CD14-positive monocyte (primary cell): ENCODE measurements at places on chromosomes 5 and 9.

DNA sequence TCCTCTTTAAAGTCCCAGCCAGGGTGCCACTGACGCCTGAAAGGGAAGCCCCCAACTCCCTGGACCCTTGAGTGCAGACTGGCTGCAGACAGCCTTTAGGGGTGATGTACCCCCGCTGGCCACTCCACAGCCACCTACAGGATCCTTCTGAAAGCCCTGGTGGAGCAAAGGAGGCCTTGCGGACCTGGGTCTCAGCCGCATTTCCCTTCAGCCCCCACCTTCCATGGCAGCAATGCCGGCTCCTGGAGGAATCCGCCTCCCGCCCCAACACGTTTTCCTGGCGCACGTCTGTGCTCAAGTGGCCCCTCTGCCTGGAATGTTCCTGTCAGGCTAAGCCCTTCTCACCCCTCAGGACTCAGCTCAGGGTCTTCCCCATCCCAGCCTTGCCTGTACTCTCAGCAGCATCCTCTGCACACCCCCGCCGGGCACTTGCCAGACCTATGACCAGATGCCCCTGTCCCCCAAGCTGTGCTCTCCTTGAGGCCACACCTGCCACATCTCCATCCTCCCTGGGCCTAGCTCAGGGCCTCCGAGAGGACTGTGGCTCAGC is 134.1 kb upstream of the RAPGEF1 start:
- H3K27ac ChIP-seq: no peak overlapping the region
- H3K4me1 ChIP-seq: no peaks in the 10 kb centered on the region
- no peak for DNase-seq
- H3K36me3 ChIP-seq: no peaks in the 10 kb centered on the region
- H3K27me3 ChIP-seq: no peaks in the 10 kb centered on the region

DNA sequence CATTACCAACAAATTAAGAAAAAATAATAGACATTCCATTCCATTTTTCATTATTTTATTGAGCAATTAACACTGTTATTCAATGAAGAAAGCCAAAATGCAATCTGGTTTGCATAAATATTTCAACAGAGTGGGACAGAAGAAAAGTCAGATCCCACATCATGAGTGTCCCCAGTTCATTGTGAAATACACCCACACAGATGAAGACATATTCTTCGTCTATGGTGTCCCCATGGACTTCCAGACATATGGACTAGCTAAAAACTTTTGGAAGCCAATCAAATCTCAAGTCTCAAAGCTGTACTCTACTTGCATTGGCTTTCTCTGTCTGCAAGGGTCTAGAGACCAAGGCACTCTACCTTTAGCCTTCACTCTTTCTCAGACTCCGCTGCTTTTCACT is 194.3 kb downstream of the SEMA5A start:
- no peaks in the 10 kb centered on the region for H3K36me3 ChIP-seq
- no peaks in the 10 kb centered on the region for H3K4me1 ChIP-seq
- no peaks in the 10 kb centered on the region for H3K27me3 ChIP-seq
- DNase-seq: no peak

DNA sequence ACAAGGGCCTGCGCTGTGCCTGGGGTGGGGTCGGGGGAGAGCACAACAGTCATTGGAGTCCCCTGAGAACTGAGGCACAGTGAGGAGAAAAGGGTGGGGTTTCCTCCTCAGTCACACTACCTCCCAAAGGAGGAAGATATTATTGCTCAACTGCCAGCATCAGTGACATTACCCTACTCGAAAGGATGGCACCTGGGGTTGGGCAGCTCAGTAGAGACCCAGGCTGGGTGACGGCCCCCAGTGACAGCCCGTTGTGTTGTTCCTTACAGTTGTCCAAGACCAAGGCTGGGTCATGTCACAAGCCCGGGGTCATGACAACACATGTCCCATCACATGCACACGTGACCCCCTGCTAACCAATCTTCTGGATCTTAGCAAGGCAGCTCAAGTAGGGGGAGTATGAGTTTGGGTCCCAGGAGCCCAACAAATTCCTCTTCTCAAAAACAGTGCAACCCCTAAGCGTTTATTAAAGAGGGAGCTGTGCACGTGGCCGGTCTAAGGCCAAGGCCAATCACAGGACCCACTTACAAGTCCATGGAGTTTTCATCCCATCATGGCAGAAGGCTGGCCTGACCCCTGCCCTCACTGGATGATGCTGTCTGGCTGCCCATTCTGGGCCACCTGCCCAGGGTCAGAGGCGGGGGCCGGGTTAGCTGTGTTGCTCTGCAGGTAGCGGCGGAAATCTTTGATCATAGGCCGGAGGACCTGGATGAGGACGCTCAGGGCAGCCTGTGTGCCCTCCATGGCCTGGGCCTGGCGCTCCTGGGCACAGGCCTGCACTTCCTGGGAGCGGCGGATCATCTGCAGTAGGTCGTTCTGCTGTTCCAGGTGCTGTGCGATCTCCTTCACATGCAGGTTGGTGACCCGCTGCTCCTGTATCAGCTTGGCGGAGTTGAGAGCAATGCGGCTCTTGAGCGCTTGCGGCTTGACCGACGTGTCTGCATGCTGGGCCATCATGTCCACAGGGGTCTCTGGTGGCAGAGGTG is 4.0 kb downstream of the NAIF1 start:
- no peaks in the 10 kb centered on the region for H3K27me3 ChIP-seq
- H3K4me1 ChIP-seq: peaks cover 70% of the 10 kb centered on the region
- no peak overlapping the region for H3K4me3 ChIP-seq
- H3K36me3 ChIP-seq: no peaks in the 10 kb centered on the region

DNA sequence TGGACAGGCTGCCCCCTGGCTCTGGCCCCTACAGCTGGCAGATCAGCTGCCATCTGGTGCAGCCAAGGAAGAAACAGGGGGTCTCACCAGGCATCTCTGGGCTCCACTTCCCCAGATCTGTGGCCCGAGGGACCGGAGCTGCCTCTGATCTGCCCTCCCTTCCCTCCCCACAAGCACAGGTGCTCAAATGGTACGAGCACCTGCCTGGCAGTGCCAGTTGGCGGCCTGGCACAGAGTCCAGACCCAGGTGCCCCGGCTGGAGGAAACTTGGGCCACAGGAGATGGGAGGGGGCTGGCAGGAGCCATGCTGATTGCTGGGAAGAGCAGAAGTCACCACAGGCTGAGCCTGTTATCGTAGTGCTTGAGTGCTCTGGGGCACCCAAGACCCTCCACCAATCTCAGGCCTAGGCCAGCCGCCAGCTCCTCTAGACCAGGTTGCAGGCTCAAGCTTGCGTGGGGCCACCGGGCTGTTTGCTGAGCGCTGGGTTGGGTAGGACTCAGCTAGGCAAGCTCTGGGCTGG is 5.0 kb upstream of the CAMK2A start:
- H3K4me3 ChIP-seq: no peak overlapping the region
- H3K27ac ChIP-seq: no peak overlapping the region
- no peaks in the 10 kb centered on the region for H3K36me3 ChIP-seq

GRCh38 chr9:72462340-72462739 is 59.1 kb upstream of the TMC1 start:
- no peak overlapping the region for H3K4me3 ChIP-seq
- H3K27ac ChIP-seq: no peak overlapping the region
- peaks cover 20% of the 10 kb centered on the region for H3K4me1 ChIP-seq
- DNase-seq: no peak
- H3K36me3 ChIP-seq: no peaks in the 10 kb centered on the region

DNA sequence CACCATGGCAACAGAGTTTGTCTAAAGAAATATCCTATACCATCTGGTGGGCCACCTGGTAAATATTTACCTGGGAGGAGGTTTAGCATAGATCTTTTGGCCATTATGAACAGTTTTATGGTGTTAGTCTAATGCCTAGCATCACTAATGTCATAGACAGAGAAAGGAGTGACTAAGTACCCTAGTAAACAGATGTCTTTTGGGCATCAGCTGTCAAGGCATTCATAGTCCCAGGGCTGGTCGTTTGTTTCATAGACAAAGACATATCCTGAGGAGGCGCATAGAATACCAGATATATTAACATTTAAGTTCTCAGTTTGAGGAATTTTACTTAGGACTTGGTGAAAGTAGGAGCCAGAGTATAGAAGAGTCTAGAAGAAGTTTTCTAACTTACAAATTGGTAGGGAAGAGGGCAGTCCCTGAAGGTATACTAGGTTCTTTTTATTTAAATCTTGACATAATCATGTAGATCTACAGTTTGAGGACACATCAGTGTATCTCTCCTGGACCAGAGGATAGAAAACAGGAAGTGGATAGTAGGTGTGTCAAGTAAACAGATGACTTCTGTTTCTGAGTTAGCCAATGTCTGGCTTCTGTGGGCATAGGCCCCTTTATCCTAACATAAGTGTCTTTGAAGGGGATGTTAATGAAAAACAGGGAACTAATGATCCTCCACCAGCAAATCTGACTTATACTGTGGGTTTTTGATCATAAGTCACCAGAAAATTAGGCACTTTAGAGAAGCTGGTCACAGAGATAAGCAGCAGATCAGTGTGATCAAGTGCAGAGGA is 105.0 kb upstream of the PRSS3 start:
- H3K4me1 ChIP-seq: peaks cover 34% of the 10 kb centered on the region
- H3K36me3 ChIP-seq: no peaks in the 10 kb centered on the region

GRCh38 chr5:20498926-20499325 is 510.9 kb upstream of the CDH18 start:
- no peak overlapping the region for H3K4me3 ChIP-seq
- DNase-seq: no peak
- H3K36me3 ChIP-seq: no peaks in the 10 kb centered on the region

DNA sequence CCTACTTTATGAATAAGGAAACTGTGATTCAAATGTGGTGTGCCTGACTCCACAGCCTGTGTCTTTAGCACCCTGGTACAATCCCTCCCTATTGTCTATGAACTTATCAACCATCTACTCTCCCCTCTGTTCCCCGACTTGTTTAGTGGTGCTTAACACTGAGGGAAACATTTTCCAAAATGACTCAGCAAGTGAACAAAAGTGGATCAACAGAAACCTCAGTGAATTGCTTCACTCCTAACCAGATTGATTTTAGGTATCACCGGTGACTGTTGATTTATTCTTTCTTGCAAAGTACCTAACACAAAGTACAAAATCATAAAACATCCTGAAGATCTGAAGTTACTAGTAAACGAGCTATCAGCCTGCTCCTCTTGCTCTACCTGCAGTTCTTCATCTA is 42.1 kb upstream of the RAPGEF6 start:
- no peak for DNase-seq
- H3K27ac ChIP-seq: peak overlapping the region; percentile 34
- H3K4me3 ChIP-seq: no peak overlapping the region
- no peaks in the 10 kb centered on the region for H3K27me3 ChIP-seq
- peaks cover 85% of the 10 kb centered on the region for H3K36me3 ChIP-seq

GRCh38 chr9:19995619-19996018 is 206.8 kb upstream of the SLC24A2 start:
- H3K4me1 ChIP-seq: no peaks in the 10 kb centered on the region
- no peaks in the 10 kb centered on the region for H3K27me3 ChIP-seq
- H3K36me3 ChIP-seq: no peaks in the 10 kb centered on the region
- H3K27ac ChIP-seq: no peak overlapping the region
- no peak overlapping the region for H3K4me3 ChIP-seq
